ENCODE measurements at places on chromosomes 4 and X. TPM values are rescaled to one million over a fixed set of nuclear protein-coding genes. Genes with fewer than 3 reads are reported as not detected.

Gene DRD5
- not detected for total RNA-seq

Gene ABHD18
- 3.3 TPM for total RNA-seq

Gene GYPB
- total RNA-seq = not detected

Gene PROM1
- total RNA-seq = not detected

Gene ARHGEF6
- total RNA-seq = 21.7 TPM

Gene LINC00632
- total RNA-seq = 5.8 TPM

Gene TLR10
- not detected for total RNA-seq

Gene ATP1B4
- not detected for total RNA-seq

Gene RXFP1
- total RNA-seq = 0.32 TPM

Gene IL21
- not detected for total RNA-seq

Gene ITIH6
- total RNA-seq = not detected

Gene NR0B1
- not detected for total RNA-seq

DNA sequence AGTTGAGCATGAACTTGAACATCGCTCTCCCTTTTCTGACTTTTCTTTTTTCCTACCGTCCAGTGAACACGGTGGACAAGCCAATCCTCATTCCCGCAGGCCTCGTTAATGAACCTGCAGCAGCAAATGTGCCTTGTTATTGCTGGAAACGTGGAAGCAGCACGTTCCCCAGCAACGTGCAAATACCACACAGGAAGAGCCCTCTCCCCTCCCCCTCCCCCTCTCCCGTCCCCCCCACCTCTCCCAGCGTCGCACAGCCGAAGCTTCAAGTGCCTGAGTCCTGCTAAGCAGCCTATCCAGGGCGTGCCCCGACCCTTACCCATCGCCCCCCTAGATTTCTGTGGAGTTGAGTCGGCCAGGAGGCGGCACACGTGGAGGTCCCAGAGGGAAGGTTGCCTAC is 219.9 kb downstream of the BCOR start:
- DNase-seq = no peak

GRCh38 chr4:5267408-5267807 is 216.1 kb downstream of the STK32B start:
- DNase-seq = no peak

- DNase-seq = peak; percentile 47
Observed at GRCh38 chrX:53223955-53224859, 800 bp downstream of the KDM5C start.

- no peak for DNase-seq
Observed at GRCh38 chr4:127240764-127241105, 392.0 kb upstream of the INTU start.

- no peak for DNase-seq
Observed at GRCh38 chr4:80154545-80154933, 42.8 kb upstream of the PRDM8 start.

DNA sequence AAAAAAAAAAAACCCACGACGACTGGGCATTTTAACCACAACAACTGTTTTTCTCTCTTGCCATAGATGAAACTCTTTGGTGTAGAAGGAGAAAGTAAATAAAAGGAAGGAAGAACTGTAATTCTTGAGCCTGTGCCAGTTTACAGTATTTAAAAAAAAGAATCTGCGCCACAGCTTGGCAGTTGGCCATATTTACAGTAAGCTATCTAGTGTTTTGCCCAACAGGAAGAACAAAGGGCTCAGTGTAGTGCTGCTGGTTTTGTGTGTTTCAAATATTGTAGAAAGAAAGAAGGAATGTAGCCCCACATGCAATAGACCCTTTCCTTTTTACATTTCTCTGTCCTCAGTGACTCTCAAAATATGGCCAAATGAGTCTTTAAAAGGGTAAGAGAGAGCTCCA is 66.1 kb downstream of the NR3C2 start:
- DNase-seq = peak; percentile 85

DNA sequence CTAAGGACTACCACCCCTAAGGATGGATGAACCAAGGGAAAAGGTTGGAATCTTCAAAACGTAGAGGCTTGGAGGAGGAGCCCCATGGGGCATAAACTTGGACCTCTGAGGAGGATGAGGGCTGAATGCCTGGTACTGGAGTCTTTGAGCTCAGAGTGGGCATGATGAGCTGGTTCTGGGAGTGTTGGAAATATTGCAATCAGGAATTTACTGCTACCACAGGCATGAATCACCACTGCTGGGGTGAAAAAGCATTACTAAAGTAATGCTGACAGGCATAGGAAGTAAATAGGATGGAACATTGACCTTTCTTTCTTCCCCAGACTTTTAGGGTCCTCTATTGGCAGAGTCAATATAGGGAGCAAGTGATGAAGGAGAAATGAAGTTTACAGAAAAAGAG is 105.8 kb upstream of the RPS6KA3 start:
- DNase-seq = peak; percentile 64

GRCh38 chrX:112670977-112671376 is 8.8 kb downstream of the LHFPL1 start:
- DNase-seq = no peak

DNA sequence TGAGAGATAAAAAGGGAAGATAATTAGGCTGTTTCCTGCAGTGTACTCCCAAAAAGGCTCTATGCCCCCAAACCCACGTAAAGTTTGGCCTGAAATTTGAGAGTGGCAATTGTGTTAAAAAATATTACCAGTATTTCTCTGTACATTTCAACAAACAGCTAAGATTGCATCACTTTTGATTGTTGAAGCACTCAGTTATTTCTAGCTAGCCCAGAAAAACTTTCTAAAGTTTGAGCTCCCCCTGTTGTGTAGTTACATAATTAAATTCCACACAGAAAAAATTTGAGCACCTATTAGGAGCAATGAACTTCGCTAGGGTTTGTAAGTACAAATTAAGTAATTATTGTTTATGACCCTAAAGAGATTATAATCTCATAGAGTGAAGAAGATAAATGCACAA is 109.4 kb downstream of the DLG3 start:
- peak; percentile 12 for DNase-seq

- DNase-seq = no peak
Observed at GRCh38 chrX:111652719-111653118, 28.3 kb upstream of the ALG13 start.

- no peak for DNase-seq
Observed at GRCh38 chrX:130125091-130125874, 15.0 kb upstream of the ELF4 start.

GRCh38 chr4:180745019-180745418 is 1498.2 kb upstream of the TENM3 start:
- DNase-seq = no peak

- peak; percentile 39 for DNase-seq
Observed at GRCh38 chr4:81421346-81422218, 50.1 kb downstream of the RASGEF1B start.

DNA sequence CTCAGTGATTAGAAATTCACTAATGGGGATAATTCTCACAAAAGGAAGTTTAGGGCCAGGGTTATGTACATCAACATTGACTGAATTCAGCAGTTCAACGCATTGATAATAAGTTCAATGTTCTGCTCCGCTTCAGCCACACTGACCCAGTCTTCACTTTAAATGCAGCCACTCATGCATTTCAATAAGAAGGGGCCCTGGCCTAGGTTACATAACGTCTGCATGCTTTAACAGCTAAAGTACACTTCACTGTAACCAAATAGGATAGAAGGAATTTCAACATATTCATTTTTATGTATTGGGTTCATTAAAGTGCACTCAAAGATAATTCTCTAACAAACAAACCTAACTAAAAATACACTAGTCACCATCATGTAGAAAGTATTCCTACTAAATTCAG is 12.8 kb upstream of the TSPAN7 start:
- no peak for DNase-seq

DNA sequence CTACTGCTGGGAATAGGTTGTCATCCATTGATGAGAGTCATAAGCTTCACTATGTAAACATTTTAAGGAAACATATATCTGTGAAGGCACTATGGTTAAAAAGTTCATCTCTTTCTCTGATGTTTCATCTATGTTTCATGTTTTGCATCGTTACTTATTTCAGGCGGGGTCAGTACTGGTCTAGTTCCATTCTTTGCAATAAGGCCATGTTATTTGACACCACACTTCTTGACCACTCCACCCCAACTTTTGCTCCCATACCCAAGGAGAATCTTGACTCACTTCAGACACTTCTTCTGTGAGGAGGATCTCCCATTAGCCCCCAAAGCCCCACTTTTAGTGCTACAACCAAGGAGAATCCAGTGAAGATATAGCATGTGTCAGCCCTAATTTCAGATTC is 119.4 kb downstream of the GRIA3 start:
- no peak for DNase-seq

DNA sequence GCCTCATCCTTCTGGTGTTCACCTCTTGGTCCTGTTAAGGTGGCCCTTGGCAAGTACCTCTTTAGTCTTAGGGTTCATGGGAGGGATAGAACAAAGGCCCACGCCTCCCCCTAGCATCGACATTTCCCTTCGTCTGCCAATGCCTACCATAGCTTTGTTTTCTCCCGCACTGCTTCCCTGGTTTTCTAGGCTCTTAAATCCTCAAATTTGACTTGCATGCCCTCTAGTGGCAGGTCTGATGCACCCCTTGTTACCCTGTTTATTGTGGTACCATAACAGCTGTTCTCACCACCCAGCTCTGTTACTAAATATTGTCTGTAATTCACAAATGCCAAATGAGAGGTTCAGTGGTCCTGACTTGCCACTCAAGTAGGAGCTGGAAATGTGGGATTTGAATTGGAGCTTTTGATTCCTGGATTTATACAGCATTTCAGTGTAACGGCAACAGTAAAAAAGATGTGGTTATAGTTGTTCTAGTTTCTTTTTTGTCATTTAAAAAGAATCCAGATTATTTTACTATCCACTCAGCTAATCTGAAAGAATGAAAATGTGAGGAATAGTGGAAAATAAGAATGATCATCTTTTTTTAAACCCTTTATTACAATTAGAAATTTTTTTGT is 100.1 kb downstream of the REPS2 start:
- DNase-seq = peak; percentile 75

GRCh38 chrX:54043541-54044125 is 640 bp downstream of the PHF8 start:
- peak; percentile 10 for DNase-seq

- no peak for DNase-seq
Observed at GRCh38 chr4:72119946-72120345, 88.1 kb downstream of the NPFFR2 start.

- no peak for DNase-seq
Observed at GRCh38 chr4:38612646-38613414, 51.2 kb upstream of the KLF3 start.

- DNase-seq = no peak
Observed at GRCh38 chrX:15860921-15861320, 6.3 kb upstream of the AP1S2 start.

- no peak for DNase-seq
Observed at GRCh38 chrX:16002185-16002584, 121.2 kb upstream of the GRPR start.

DNA sequence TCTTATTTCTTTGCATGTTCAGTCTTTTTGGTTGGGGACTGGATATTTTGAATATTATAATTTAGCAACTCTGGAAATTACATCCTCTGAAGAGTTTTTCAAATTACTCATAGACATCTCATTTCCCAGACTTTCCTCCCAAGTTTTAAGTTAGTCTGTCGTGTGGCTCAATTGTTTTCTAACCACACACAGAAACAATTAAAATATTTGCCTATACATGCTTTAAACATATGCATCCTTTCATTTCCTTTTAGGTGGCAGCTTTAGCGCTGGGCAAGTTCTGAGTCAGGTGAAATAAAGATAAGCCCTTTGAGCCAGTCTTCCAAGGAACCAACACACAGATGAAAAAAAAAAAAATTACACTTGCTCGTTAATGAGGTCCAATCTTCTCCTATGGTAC is 307.0 kb upstream of the SPOCK3 start:
- no peak for DNase-seq

GRCh38 chr4:142318280-142318679 is 527.8 kb downstream of the INPP4B start:
- DNase-seq = no peak

DNA sequence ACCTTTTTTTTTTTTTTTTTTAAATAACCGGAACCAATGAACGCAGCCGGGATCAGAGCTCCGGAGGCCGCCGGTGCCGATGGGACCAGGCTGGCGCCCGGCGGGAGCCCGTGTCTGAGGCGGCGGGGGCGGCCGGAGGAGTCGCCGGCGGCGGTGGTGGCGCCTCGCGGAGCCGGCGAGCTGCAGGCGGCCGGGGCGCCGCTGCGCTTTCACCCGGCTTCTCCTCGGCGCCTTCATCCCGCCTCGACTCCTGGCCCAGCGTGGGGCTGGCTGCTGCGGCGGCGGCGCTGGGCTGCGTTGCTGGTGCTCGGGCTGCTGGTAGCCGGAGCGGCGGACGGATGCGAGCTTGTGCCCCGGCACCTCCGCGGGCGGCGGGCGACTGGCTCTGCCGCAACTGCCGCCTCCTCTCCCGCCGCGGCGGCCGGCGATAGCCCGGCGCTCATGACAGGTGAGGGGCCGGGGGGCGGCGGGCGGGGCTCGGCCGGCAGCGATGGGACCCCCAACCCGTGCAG is 337 bp downstream of the STIM2 start:
- DNase-seq = peak; percentile 41

GRCh38 chrX:149830192-149830873 is 48.6 kb downstream of the MAGEA9 start:
- peak; percentile 17 for DNase-seq

DNA sequence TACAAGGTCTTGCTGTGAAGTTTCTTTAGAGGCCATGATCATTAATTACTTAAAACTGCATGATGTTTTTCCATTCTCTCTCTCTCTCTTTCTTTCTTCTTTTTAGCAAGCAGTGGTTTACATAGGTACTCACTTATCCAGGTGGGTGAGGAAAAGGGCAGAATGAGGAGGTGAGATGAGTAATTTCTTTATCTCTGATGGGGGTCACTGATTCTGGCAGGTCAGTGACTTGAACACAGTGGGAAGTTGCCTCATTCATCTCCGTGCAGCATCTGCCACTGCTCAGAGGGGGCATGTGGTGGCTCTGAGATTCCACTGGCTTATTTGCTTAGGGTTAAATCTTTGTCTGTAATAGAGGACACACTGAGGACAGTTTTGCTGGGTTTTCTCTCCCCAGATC is 62.6 kb downstream of the FAM114A1 start:
- DNase-seq = no peak

DNA sequence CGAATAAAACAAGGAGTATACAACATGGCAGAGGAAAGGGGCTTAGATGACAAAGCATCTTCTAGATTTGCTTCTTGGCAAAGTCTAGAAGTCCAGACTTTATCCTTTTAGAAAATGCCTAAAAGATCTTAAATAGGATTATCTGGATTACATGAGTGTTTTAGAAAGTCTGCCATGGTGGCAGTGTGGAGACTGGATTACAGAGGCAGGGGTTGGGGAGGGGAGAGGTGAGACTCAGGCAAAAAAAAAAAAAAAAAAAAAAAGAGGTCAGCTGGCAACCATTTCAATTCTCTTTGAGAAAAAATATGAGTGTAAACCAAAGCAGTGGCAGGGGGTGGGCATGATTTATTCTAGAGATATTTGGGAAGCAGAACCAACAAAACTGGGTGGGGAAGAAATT is 17.4 kb downstream of the ZNF827 start:
- no peak for DNase-seq

GRCh38 chr4:90982813-90983212 is 855.6 kb downstream of the CCSER1 start:
- no peak for DNase-seq

DNA sequence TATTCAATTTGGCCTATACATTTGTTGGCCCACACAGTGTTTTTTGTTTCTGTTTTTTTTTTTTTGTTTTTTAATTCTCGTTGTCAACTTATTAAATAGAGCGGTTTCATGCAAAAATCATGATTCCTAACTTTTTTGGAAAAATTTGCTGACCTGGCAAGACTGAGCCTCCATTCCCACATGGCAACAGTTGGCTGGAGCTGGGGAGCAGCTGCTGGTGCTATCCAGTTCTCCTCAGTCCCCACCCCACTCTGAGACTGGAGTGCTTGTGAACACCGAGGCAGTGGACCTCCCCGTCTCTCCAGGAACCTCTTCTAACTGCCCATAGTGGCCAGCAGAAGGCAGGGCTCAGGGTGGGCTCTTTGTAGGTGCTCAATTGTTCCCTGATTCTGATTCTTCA is 95.7 kb upstream of the OTUD4 start:
- no peak for DNase-seq
